ENCODE measurements at places on chromosomes 2 and 18. TPM values are rescaled to one million over a fixed set of nuclear protein-coding genes. Genes with fewer than 3 reads are reported as not detected.

Gene HADHB
- 110 TPM for total RNA-seq

Gene C2orf81
- 1.3 TPM for total RNA-seq

Gene FNDC4
- 6.3 TPM for total RNA-seq

Gene REG1A
- total RNA-seq, result not detected

Gene ACADL
- total RNA-seq, result not detected

Gene GTF2A1L
- total RNA-seq, result 0.60 TPM

Gene CRACDL
- not detected for total RNA-seq

Gene NT5C1B
- total RNA-seq, result not detected

DNA sequence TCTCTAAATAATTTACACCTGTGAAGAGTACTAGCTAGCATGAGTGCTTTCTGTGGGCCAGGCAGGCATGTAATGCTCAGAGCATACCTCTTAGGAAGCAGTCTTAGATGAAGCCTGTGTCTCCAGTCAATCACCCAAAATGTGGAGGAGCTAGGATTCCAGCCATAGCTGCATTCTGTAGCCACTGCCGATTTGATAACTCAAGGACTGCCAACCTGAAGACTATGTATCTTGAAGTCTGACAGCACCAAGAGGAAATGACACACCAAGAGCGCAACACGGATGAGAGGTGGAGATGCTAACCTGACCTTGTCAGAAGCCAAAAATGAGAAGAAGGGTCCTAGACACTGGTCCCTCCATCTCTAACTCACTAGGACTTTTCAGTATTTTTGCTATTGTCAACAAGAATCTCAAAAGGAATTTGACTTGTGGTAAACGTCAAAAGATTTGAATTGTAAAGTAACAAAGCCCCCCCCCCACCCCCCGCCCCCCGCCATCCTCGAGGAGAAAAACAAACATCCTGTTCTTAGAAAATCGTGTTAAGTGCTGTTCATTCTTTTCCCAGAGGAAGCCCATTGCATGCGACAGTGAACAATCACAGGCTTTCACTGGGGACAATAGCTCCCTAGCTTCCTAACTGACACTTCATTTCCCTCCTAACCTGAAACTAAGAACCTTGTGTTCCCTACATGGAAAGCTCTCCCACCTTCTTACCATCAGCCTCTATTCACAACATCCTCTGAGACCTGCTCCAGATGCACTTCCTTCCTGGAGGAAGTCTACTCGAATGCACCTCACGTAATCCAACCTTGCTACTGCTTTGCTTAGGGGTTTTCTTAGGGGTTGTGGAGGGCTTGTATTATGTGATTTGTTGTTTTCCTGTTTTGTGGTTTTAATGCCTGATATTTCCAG lies 14.7 kb downstream of the CDC42EP3 start:
- peak; percentile 56 for DNase-seq

DNA sequence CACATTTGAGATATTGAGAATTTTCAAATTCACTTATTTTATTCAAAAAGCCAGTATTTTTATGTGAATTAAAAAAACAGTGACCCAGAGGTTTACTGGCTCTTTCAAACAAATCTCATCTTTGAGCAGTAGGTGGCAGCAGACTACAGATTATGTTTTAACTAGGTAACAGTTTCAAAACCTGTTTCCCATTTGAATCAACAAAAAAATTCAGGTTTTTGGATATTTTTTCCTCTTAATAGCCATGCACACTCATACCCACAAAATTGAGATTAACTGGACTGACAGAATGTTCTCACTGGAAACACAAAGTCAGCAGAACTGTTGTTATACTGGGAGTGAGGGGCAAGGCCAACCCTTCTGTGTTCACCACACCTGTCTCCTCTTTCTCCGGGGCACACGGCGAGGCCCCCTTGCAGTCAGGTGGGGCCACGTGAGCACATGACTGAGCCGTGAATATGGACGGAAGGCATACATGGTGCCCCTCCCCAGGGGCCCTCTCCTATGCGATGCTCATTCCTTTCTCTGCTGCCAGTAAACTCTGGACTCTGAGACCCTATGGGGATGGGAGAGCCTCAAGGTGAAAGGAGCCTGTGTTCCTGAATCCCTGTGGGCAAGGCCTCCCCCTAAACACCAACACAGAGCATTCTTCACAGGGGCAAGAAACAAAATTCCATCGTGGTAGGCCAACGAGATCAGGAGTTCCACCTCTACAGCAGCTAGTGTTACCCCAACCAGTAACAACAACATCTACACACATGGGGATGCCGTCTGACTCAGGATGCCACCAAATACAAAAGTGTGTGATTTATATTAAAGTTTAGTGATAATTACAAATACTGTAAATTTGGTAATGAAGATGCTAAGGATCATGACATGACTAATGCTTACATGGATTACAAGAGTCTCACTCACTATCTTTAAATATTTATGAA lies 80.4 kb downstream of the LPIN2 start:
- DNase-seq, result peak; percentile 52

- DNase-seq, result peak; percentile 5
Measured at GRCh38 chr2:116719836-116720235, 1094.7 kb upstream of the DDX18 start.

DNA sequence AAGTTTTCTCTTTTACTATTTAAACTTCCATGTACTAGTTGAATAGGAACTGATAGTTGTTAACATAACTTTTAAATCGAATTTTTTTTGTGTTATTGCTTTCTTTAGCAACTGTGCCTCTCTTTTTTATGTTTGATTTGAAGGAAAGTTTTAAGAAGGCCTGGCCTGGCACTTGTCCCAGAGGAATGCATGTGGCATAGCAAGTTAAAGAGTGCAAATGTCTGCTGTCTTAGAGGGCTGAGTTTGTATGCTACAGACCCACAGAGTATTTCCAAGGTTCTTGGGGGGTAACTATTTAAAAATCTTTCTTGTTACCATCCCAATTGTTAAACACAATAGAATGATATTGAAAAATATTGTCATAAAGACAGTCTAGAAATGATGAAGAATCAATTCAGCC lies 47.0 kb downstream of the MTCL1 start:
- DNase-seq, result peak; percentile 31

DNA sequence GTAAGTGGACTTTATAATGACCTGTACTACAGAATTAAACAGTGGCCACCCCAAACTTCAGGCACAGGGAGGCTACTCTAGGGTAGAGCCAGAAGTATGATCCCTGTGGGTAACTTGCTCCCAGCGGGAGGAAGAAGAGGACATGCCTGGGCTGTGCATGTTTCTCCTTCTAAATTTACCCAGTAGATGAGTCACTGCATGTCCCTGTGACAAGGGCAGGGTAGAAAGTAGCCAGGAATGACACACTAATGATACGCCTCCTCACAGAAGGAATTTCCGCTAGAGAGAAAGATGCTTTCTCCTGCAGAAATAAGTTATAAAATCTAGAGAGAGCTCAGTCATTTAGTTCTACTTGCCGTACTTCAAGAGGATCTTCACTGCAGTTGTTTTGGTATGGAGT lies 7.5 kb downstream of the ACYP2 start:
- DNase-seq, result peak; percentile 84

- peak; percentile 54 for DNase-seq
Measured at GRCh38 chr2:1854729-1855547, 110.6 kb upstream of the PXDN start.

DNA sequence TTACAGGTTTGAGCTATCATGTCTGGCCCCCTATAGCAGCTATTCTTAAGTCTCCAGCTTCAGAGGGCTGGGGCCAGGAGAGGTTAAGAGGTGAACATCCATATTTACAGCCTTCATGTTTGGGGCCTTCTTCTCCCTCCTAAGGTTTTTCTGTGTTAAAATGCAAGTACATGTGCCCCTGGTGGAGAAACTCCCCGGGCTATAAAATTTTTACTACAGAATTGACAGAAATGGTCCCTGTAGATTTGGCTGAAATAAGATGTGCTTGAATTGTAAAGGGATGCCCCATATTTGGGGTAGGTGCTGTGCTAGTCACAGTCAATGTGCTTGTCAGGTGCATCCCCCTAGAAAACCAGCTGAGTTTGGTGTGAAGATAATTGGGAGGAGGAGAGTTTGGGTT lies 263.3 kb upstream of the CXCR4 start:
- DNase-seq, result no peak

DNA sequence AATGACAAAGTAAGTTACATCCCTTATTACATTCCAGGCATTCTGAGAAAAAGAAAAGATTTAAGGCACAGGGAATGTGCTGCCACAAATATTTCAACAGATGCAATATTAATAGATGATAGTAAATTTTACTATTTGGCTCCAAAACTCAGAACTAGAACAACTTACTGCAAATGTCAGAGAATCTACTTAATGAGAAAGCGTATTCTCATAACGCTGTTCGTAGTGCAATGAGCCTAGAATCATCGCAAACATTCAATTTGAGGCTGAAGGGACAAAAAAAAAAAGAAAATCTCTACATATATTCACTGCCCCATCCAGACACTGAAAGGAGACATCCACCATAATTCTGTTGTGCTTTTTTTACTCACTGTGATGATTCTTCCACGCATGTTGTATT lies 272.1 kb upstream of the DOK6 start:
- no peak for DNase-seq

DNA sequence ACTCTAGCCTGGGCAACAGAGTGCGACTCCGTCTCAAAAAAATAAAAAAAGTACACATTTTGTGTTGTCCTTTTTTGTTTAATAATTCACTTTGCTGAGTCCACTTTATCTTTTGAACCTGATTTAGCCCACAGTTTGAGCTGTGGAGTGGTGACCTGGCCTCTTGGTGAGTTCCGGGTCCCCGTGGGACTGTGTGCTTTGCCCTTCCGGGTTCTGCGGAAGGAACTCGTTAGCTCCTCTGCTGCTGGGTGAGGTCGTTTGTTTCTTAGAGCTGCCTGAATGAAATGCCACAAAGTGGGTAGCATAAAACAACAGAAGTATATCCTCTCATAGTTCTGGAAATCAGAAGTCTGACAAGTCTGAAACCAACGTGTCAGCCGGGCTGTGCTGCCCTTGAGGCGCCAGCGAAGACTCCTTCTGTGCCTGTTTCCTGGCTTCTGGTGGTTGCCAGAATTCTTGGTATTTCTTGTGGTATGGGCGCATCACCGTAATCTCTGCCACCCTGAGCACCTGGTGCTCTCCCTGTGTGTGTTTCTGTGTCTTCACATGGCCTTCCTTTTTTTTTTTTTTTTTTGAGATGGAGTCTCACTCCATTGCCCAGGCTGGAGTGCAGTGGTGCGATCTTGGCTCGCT lies 3.5 kb downstream of the EFHD1 start:
- no peak for DNase-seq

- DNase-seq, result no peak
Measured at GRCh38 chr18:32480581-32480980, 9.9 kb upstream of the GAREM1 start.

GRCh38 chr2:137049518-137049917 lies 284.2 kb downstream of the THSD7B start:
- no peak for DNase-seq

DNA sequence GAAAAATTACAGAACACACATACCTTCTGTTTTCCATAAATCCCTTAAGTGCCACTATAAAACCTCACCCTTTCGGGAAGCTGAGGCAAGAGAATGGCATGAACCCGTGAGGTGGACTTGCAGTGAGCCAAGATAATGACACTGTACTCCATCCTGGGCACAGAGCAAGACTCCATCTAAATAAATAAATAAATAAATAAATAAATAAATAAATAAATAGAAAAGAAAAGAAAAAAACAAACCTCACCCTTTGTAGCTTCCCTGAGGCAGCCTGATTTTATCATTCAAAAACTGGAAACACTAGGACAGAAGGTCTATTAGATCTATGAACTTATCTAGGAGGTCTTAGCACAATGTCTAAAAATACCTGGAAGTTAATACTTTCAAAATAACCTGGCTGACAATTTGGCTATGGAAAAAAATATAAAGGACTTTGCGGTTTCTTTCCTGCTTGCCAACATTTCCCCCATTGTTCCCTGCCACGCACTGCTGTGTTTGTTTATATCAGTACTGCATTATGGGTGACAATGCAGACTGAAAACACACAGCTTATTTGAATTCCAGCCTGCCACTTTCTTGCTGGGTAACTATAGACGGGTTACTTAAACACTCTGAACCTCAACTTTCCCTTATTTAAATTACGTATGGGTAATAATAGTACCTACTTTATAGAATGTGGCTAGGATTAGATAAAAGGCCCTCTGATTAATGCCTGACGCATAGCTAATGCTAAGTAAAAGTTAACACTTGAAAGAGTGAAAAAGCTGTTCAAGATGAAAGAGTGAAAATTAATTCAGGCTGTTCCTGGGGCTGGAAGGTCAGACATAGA lies 313.0 kb downstream of the RDH14 start:
- DNase-seq, result no peak

GRCh38 chr2:195647302-195647701 lies 9.7 kb upstream of the SLC39A10 start:
- DNase-seq, result no peak

DNA sequence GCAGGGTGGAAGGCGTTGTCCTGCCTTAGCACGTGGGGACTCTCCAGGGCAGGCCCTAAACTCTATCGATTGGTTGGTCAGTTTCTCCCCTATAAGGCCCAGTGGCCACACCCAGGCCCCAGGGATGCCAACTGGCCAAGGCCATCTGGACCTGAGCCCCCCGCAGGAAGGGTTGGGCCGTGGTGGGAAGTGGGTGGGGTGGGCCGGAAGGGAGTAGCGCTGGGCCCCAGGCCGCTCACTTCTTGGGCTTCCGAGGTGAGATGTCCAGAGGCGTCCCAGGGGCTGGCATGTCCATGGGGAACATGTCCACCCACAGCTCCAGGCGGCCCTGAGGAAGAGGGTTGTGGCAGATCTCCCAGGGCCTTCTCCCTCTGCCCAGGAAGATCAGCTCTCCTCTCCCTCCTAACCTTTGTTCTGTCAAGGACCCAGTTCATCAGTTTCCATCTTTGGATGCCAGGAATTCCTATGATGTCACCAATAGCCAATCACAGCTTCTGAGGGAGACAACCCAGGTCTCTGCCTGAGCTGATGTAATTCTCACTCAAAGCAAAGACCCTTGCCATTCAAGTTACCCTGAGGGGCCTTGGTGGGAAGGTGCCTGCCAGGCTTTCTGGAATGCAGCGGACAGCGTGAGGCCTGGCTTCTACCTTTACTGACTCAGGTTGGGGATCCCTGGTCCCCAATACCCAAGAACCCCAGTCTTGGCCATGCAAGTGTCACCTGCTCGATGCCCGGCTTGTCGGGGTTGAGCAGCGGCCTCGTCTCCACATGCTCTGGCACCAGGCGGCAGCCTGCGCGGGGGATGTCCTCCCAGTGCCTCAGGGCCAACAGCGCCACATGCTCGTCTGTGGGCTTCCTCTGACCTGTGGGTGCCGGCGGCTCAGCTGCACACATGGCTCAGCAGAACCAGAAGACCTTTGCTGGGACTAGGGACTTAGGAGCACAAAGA lies 14.4 kb downstream of the OTOF start:
- no peak for DNase-seq

Data from RPMI7951 (cell line).